ENCODE measurements at places on chromosomes 11 and 22.
A peak's percentile ranks its signal among the peaks of the same experiment; 100 is the strongest.

DNA sequence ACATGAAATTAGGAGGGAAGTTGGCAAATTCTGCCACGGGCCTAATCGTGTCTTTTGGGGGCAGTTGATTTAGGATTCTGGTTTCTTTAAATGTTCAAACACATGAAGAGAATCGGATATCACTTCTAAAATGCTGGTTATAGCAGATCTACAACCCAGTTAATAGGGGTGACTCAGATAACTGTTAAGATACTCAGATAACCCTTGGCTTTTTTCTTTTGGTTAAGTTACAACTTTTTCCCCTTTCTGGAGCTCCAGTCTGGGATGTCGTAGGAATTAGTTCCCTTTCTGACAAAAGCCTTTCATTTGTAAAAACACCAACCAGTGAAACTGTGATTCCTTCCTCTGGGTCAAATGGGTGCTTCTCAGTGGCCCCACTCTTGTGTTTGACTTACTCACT is 976 bp downstream of the DEPDC7 start:
- no peak for DNase-seq

GRCh38 chr11:44096360-44097185 is 1.1 kb downstream of the EXT2 start:
- peak; percentile 18 for DNase-seq

GRCh38 chr11:44727373-44728287 is 868 bp downstream of the TSPAN18 start:
- peak; percentile 80 for DNase-seq

DNA sequence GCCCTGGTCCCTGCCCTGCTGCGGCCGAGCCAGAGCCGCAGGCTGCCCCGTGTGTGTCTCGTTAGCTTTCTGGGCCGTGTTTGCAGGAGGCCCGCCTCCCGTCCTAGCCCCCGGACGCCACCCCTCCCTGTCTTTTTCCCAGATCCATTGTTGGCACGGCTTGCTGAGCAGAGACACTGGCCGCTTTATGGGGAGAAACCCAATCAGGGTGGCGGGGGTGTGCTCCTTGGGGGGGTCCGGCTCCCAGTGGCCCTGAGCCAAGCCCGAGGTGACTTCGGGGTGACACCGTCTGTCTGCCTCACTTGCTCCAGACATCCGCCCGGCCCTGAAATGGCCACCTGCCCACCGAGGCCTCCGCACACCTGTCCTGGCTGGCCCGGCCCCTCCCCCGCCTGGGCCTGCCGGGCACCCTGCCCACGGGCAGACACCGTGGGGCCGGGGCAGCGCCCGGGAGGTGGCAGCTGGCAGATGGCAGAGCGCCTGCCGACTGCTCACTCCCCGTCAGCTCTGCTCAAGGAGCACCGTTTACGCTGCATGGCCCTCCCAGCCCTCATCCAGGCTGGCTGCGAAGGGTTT is 43.1 kb upstream of the PPARA start:
- DNase-seq, result no peak

GRCh38 chr11:283405-284104 is 5.3 kb downstream of the NLRP6 start:
- DNase-seq, result peak; percentile 43

- peak; percentile 10 for DNase-seq
Measured at GRCh38 chr11:16605389-16605893, 133.0 kb upstream of the C11orf58 start.

DNA sequence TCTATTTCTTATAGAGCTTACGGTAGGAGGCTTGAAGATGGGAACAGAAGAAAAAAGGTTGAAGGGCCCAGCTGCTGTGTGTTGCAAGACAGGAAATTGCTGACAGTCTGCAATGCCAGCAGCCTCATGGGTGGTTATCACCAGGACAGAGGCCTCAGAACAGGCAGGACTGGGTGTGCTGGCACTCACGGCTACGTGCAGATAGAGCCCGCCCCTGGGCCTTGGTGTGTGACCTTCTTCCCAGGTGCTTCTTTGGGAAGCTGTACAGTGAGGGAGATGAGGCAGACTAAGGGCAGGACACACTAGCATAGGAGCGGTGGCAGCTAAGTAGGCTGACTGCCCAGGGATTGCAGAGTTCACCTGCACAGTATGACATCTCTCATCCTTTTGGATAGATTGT is 12.6 kb downstream of the PRAME start:
- no peak for DNase-seq

DNA sequence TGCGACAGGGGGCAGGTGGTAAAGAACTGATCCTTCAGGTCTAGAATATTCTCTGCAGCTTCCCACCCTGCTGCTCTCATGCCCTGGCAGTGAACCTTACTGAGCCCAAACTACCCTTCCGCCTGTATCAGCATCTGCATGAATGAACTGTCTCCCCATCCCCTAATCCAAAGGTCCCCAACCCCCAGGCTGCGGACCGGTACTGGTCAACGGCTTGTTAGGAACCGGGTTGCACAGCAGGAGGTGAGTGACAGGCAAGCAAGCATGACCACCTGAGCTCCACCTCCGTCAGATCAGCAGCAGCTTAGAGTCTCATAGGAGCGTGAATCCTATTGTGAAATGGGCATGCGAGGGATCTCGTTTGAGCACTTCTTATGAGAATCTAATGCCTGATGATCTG is 58.2 kb upstream of the LMO1 start:
- no peak for DNase-seq

GRCh38 chr22:37777122-37777687 is 30.5 kb upstream of the GCAT start:
- DNase-seq, result no peak

GRCh38 chr22:28907311-28908008 is 24.1 kb downstream of the ZNRF3 start:
- DNase-seq, result peak; percentile 90

DNA sequence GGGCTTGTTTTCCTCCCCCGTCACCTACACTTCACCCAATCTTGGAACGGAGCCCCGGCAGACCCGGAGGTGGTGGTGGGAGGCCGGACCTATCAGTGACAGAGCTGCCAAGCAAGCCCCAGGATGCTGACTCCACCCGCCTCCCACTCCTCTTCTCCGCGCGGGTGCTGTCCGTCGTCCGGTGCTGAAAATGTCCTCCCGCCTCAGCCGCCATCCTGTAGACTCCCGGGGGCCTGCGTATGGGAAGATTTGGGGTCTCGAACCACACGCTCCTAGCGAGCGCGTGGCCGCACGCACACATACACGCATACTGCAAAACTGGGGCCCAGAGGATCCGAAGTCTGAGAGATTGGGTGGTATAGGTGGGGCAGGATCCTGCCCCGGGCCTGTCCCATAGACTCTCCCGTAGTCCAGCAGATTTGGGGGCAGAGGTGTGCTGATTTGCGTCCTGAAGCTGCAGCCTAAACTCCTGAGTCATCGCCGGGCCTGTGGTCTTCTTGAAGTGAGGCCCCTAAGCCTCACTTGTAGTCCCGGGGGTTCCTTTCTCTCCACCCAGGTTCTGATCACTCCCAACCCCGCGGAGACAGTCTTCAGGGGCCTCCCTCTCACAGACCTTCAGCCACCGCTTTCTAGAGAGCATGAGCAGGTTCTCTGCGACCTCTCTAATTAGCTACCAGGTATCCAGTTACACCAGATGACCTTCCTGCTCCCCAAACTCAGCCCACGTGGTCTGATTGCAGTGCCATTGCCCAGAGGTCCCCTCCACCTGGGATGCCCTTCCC is 796 bp upstream of the YIF1A start:
- peak; percentile 87 for DNase-seq

DNA sequence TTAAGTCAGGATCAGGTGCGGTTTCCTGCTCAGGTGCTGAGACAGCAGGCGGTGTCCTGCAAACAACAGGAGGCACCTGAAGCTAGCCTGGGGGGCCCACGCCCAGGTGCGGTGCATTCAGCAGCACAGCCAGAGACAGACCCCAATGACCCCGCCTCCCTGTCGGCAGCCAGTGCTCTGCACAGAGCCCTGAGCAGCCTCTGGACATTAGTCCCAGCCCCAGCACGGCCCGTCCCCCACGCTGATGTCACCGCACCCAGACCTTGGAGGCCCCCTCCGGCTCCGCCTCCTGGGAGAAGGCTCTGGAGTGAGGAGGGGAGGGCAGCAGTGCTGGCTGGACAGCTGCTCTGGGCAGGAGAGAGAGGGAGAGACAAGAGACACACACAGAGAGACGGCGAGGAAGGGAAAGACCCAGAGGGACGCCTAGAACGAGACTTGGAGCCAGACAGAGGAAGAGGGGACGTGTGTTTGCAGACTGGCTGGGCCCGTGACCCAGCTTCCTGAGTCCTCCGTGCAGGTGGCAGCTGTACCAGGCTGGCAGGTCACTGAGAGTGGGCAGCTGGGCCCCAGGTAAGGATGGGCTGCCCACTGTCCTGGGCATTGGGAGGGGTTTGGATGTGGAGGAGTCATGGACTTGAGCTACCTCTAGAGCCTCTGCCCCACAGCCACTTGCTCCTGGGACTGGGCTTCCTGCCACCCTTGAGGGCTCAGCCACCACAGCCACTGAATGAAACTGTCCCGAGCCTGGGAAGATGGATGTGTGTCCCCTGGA is at the start of gene MYO7A:
Gene MYO7A (plus strand): TSS at position 327 of the 772 bp plus-strand sequence. CDS start 2,389 bp downstream, outside the sequence.
- no peak for DNase-seq

DNA sequence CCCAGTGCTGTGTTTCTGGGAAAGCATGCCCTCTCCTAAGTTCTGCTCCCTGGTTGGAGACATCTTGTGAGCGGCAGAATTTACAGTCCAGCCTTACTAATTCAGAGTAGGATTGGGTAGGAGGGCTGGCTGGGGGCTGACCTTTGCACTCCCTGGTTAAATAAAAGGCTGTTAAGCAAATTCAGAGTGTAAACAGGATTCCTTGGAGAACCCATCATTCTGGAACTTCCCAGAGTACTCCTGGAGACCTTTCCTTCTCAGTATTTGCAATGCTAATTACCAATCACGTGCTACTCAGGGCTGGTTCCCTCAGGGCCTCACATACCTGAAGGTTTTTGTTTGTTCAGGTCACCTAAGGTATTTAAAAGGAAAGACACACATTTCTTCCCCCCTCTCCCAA is 340.2 kb downstream of the TBC1D22A start:
- no peak for DNase-seq

DNA sequence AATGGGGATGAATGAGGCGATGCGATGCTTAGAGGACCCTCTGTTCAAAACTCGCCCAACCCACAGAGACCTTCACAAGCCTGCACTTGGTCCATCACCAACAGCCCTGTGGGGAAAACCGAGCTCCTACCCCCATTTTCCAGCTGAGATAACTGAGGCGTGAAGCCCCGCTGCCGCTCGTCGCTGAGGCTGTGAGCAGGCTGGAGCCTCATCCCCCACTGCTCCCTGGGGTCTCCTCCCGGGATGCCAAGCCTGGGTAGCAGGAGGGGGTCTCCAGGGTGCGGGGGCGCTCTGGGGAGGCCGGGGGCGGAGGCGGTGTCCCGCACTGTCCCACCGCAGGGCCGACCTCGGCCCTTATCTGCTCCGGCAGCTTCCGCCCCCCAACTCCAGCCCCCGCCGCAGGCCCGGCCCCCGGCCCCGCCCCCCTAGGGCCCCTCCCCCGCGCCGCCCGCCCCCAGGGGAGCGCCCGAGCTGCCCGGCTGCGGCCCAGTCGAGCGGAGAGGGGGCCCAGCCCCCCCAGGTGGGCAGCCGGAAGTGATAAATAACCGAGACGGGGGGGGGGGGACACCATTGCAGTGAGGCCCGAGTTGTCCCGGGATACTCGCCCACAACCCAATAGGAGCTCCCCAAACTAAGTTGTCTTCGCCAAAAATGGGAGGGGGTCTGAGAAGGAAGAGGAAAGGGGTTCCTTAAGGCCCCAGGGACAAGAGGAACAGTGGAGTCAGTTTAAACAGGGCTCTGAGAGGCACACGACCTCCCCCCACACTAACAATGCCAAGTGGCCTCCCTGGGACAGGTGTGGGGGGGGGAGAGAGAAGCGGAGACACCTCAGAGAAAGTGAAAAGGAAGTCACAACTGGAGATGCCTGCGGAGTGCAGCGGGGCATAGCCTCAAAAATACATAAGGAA is 8.3 kb upstream of the SLC39A13 start:
- DNase-seq, result no peak

- no peak for DNase-seq
Measured at GRCh38 chr11:118620529-118621070, 13.2 kb downstream of the PHLDB1 start.

GRCh38 chr11:20854215-20854955 is 185.0 kb downstream of the NELL1 start:
- DNase-seq, result no peak

GRCh38 chr22:17753401-17753989 is 20.8 kb downstream of the BID start:
- DNase-seq, result no peak

GRCh38 chr11:129737831-129738230 is 77.8 kb upstream of the TMEM45B start:
- no peak for DNase-seq

GRCh38 chr22:17120711-17121232 is 388 bp downstream of the TMEM121B start:
- peak; percentile 30 for DNase-seq

DNA sequence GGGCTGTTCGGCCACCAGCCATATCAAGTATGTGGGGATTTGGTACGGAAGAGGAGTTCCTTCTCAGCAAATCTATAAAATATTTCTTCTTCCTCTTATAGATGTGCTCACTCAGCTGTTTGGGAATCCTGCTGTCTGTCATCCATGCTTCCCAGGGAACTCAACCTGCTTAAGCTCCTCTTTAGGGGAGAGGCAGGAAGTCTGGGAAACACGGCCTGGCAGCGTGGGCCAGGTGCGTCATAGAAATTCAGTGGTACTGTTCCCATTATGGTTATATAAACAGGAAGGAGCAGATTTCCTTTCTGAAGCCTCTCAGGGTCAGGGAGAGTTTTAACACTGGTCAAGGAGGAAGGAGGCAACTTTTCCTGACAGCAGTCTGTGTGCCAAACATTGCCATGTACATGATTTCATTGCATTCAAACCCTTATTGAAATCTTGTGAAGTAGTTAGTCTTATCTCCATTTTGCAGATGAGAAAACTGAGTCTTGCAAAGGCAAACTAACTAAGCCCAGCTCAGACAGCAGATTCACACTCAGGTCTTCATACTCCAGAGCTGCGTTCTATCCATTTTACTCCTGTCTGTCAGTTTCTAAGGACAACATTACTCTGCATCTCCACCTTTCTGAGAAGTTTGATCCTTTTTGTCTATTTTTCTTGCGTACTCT is 35.4 kb upstream of the AMOTL1 start:
- no peak for DNase-seq

Data from stimulated activated naive CD8-positive, alpha-beta T cell treated with anti-CD3 and anti-CD28 coated beads, Interleukin-15, amount 100 ng/mL, for 72 hours (primary cell).